SJSA1 (cell line): ENCODE measurements at places on chromosomes 4 and X. TPM values are rescaled to one million over a fixed set of nuclear protein-coding genes. Genes with fewer than 3 reads are reported as not detected.

Gene HS6ST2
- total RNA-seq, result not detected in 2 replicates

Gene USP17L30
- total RNA-seq, result not detected in 2 replicates

DNA sequence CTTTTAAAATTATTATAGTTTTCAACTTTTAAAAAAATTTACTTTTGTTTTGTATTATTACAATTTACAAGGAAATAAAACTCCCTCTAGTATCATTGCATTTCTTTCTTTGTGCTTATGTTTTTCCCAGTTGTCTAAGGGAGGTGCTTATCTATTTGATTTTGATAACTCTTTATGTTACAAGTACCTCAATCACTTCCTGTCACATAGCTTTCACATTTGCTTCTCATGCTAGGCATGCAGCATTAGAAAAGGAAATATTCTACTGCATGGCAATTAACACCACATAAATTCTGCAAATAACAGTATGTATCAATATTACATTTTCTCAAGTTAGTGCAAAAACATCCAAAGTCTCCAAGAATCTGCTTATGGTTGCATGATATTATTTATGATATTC is 180.3 kb upstream of the HS3ST1 start:
- DNase-seq, result no peak

DNA sequence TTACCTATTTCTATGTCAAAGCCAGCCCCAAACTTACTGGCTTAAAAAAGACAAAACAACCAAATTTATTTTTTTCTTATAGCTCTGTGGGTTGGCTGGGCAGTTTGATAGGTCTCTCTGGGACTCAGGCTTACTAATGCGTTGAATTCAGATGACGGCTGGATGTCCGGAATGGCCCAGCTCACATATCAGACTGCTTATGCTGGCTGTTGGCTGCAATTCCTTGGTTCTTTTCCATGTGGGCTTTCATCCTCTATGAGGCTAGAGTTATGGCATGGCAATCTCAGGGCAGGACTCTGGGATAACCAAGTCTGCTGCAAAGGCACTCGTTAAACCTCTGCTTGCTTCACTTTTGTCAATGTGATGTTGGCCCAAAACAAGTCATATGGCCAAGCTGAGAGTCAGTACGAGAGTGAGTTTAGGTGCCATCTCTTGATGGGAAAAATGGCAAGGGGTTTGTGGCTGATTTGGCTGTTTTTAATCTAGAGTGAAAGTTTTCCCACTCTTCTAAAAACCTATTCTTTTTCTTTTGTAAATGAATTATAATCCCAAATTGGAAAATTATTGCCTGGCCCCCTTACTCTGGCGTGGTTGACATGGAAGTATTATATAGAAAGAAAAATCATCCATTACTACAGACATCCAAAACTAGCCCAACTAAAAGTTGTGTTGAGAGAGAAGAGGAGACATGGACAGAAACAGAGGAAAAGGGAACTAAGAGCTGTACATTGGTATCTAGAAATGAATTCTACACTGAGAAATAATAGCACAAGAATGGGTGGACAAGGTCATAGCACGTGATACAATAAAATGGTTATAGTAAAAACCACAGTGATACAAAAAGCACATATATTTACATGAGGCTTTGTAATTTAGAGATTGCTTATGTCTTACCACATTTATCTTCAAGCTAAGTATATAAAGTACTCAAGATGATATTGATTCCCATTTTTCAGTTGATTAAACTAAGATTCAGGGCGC is 6.6 kb downstream of the PRIMPOL start:
- no peak for DNase-seq

Gene ODAPH
- not detected in 2 replicates for total RNA-seq

GRCh38 chr4:153084980-153085630 is 119.1 kb upstream of the TRIM2 start:
- DNase-seq, result peak; percentile 59

Gene WDR17
- 0.41 and 0.58 TPM in 2 replicates for total RNA-seq

- DNase-seq, result no peak
Observed at GRCh38 chr4:13534344-13535063, 9.8 kb downstream of the NKX3-2 start.

DNA sequence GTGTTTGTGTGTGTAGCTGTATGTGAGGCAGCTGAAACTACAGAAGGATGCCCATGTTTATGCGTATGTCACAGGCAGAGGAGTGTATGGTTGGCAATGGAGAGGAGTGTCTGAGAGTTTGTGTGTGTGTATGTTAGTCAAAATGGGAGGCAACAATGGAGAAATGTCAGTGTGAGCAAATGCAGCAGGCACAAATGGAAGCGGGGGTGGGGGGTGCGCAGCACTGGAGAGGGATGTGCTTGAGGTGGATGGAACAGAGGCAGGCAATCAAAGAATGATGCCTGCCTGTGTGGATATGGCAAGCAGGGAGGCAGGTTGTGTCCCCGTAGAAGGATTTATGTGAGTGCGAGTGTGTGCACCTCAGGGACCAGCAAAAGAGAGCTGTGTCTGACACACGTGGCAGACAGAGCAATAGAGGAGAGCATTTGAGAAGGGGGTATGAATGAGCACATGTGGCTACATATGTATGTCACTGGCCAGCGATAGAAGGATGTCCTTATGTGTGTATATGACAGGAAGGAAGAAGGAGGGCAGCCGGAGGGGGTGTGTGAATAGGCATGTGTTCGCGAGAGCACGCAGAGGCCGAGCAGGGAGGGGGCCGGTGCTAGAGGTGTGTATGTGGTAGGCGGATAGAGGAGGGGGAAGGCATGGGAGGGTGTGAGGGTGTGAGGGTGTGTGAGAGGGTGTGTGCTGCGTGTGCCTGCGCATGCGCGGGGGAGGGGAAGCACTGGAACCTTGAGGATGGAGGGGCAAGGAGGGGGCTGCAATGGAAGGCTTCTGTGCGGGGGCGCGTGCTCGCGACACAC is 1.1 kb downstream of the PJA1 start:
- DNase-seq, result peak; percentile 46
